Right cardiac atrium (tissue), 5 donors: ENCODE measurements at places on chromosomes 5 and 9. TPM values are rescaled to one million over a fixed set of nuclear protein-coding genes. Genes with fewer than 3 reads are reported as not detected.

DNA sequence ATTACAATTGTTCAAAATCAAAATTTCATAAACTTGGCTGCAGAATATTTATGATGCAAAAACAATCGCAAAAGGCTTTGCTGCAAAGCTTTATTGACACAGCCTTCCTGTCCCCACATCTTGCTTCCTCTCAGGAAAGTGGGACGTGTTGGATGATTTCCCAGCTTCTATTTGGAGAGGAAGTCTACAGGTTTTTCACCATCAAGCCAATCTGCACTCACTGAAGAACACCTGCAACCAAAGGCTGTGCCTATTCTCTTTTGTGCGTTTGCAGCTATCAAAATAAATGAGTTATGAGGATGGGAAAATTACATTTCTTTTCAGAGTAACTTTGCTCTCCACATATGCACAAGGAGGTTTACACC lies 214.4 kb downstream of the PLK2 start:
- DNase-seq = no peak

DNA sequence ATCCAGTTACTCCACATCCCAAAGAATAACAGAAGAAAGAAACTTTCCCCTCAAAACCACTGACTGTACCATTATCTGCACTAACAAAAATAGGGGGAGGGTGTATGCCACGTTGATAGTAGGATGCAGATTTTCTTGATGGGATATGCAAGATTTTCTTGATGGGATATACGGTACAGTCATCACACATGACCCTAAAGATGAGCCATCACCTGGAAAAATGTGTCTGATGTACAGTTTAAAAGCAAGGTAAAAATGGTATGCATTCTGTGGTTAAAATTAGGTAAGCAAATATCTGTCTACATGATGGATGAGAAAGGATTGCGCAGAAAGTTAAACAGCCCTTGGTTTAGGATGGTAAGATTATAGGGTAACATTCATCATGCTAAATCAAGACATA lies 8.6 kb downstream of the COL23A1 start:
- no peak for DNase-seq

- DNase-seq = no peak
These were observed 13.5 kb upstream of the DRD1 start for GRCh38 chr5:175457466-175457865.

GRCh38 chr5:14270209-14270702 lies 127.1 kb downstream of the TRIO start:
- peak; percentile 66 for DNase-seq

- DNase-seq = no peak
These were observed 315.5 kb downstream of the FER start for GRCh38 chr5:109063223-109063622.

- DNase-seq = no peak
These were observed 90.5 kb downstream of the ADAMTS2 start for GRCh38 chr5:179254638-179255271.

GRCh38 chr9:82894961-82895821 lies 167.8 kb downstream of the RASEF start:
- DNase-seq = no peak

DNA sequence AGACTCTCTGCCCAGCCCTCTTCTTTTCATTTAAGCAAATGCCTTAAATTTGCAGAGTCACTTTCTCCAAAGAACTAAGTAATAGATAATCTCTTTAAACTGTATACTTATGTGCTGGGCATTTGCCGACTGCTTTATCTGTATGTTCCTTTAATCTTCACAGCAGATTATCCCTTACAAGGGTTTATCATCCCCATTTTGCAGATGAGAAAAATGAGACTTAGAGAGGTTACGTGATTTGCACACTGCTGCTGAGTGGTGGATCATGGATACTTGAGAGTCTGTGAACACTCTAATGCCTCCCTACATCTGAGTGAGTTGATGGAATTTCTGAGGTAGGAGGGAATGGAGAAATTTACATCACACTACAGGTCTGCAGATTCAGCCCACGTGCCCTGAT lies 4.2 kb downstream of the ZNF79 start:
- no peak for DNase-seq

GRCh38 chr9:93286252-93287188 lies 102.6 kb downstream of the WNK2 start:
- no peak for DNase-seq

DNA sequence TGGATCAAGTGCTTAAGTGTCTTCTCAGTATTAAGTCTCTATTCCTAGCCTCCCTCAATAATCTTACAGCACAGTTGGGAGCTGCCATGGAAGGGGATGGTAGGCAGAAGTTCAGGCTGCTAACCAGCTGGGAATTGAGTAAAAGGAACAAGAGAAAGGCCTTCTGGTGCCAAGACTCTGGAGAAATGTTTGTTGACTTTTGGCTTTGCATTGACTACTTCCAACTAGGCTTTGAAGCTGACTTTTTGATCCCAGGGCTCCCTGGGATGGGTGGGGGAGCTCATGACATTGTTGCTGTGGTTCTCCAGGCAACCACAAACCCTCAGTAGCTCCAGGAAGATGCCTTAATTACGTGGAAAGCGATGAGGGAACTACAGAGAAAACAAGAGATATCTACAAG lies 85.2 kb upstream of the HTR4 start:
- no peak for DNase-seq

DNA sequence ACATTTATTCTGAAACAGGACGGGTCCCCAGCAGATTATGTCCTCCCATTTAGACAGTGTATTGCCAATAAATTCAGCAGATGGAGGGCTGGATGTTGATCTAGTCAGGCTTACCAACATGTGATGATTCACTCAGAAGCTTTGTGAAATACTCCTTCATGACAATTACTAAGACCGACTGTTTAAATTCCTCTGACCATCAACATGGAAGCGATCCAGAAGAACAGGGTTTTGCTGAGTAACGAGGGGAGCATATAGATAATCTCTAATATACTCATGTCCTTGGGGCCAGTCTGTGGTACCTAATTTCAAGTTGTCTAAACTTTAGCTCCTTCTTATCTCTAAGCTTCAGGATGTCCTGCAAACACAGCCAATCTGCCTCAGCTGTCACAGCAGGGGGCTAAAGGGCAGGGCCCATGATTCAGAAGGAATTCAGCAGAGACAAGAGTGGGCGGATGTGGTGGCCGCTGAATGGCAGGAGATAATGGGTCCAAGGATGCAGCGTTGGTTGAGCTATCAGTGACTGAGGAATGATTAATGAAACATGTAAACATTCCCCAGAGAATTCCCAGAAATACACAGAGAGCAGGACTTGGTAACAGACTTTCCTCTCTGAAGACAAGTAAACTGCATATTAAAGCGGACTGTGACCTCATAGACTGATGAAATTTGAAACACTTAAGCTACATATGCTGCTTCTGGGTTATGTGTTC lies 109.4 kb downstream of the ANKRD55 start:
- peak; percentile 80 for DNase-seq

DNA sequence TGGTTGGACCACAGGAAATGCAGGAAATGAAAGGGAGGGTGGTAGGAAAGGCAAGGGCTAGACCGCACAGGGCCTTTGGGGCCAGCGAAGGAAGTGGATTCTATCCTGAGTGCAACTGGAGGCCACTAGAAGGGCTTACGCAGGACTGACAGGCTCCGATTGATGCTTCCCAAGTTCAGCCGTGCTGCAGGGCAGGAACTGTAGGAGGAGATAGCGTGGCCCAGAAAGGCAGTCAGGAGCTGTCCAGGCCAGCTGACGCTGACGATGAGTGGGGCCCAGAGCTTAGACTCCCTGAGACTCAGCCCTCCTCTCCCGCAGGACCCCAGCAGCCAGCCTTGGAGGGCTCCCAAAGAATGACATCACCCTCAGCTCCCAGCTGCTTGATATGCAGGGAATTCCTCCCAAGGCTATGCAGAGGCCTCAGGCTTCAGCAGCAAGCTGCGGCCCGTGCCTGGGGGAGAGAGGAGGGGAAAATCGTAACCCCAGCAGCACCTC lies 48.8 kb downstream of the KCNIP1 start:
- peak; percentile 83 for DNase-seq

- DNase-seq = no peak
These were observed 47.9 kb downstream of the TNFSF15 start for GRCh38 chr9:114757984-114758383.

DNA sequence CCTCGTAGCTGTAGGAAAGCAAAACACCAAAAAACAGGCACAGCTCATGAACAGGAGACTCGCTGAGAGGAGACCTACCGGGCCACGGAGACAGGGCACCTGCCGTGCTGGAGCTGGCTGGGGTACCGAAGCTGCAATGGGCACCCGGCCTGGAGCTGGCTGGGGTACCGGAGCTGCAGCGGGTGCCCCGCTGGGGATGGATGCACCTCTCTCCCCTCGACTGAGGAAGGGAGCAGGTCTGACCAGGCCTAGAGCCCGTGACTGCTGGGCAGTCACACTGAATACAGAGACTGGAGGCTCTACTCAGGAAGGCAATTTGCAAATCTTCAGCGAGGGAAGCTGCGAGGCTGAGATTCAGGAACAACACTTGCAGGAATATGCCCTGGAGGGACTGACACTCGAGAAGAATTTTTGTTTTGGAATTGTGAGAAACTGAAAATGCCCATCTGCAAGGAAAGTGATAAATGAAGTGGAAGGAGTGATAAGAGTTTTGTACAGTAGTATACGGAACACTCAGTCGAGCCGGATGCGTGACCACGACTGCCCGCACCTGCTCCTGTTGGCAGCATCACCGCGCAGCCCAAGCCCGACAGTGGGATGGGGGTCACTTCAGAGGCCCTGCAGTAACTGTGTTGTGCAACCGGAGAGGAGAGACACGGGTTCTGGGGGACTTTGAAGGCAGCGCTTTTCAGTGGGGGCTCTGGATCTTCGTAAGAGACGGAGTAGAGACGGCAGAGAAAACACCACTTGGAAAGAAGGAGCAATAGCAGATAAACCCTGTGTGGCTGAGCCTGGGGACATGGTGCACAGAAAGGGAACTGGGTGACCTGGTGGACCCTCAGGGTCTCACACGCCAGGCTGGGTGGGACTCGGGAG lies 27.9 kb upstream of the LPCAT1 start:
- DNase-seq = peak; percentile 46

GRCh38 chr9:77927265-77927664 lies 104.3 kb downstream of the GNAQ start:
- DNase-seq = no peak

- no peak for DNase-seq
These were observed 200.0 kb upstream of the IER5L start for GRCh38 chr9:129377931-129378661.

DNA sequence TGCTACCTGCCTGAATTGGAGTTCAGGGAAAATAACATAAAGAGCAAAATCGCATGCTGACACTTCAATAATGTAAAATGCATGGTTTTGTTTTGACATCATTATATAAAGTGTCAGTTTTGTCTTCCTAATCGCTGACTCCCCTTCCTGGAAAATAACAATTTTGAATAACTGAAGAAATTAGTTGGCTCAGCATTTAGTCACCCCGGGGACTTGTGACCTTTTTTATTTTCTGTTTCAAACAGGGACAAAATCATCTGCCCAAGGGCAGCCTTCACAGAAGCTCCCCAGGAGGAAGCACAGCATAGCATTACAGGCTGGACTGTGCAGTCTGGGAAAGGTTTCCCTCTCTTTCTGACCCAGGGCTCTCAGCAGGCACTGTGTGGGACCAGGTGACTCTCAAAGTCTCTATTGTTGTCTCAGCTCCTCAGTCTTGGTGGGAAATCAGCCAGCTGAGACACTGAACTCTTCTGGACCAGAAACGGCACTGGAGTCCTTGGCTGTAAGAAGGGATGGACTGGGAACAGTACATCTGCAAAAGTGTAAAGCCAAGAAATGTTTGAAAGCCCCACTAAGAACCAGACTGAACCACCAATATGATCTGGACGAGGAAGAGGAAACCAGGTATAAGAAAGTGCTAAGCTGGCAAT lies 671.3 kb upstream of the KLF4 start:
- DNase-seq = no peak

DNA sequence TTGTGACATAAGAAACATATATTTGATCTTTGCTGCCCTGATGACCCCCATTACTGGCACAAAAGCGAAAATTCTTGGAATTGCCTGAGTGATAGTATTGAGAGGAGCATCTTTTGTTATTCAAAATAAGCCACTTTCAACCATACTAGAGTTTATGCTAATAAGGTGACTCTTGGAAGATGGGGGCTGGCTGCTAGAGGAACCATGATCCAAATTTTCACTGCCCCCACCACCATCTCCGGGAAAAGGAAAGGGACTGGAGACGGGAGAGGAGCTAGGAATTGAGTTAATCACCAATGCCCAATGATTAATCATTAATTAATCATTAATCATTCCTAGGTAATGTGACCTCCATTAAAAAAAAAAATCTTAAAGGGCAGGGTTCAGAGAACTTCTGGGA lies 25.6 kb downstream of the FBXW11 start:
- DNase-seq = no peak

- no peak for DNase-seq
These were observed 9.8 kb upstream of the ERAP1 start for GRCh38 chr5:96817506-96817905.

GRCh38 chr9:77807846-77808750 lies 160.0 kb upstream of the GNA14 start:
- DNase-seq = no peak

GRCh38 chr9:27771803-27772545 lies 198.7 kb upstream of the C9orf72 start:
- no peak for DNase-seq

- DNase-seq = no peak
These were observed 24.2 kb downstream of the TNFAIP8 start for GRCh38 chr5:119379942-119380547.

- DNase-seq = no peak
These were observed 679 bp upstream of the KDM4C start for GRCh38 chr9:6757132-6757455.

- no peak for DNase-seq
These were observed 85.8 kb downstream of the TAF11L14 start for GRCh38 chr5:17720071-17720470.

DNA sequence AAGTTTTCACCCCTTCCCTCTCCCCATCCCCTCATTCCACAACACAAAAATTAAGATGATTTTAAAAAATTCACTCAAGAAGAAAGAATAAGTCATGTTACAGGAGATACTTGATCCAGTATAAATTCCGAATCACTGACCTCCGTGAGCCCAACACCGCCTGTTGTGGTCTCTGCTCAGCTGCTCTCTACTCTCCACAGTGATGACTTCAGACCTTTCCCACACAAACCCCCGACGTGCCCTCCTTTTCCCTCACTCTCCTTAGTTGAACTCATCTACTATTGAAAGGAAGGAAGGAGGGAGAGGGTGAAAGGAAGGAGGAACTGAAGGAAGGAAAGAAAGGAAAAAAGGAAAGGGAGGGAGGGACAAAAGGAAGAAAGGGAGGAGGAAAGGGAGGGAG lies 55.1 kb downstream of the ZNF354C start:
- DNase-seq = no peak

IRX2 gene
- not detected for total RNA-seq

NSD1 gene
- total RNA-seq = 55.5 TPM

ICE1 gene
- 17.5 TPM for total RNA-seq

IGIP gene
- 14.9 TPM for total RNA-seq

XPA gene
- 10.7 TPM for total RNA-seq

IFNA2 gene
- not detected for total RNA-seq

CDX1 gene
- total RNA-seq = not detected

PCDHGA10 gene
- 4.0 TPM for total RNA-seq

KLF9 gene
- total RNA-seq = 74.5 TPM

NPR3 gene
- total RNA-seq = 62.3 TPM

MEIKIN gene
- not detected for total RNA-seq

HBEGF gene
- 17.6 TPM for total RNA-seq

STK32A gene
- 2.9 TPM for total RNA-seq

DDX4 gene
- total RNA-seq = not detected
